ENCODE measurements at places on chromosomes 11 and 22.

- no peak for DNase-seq
Observed at GRCh38 chr11:6825231-6825744, 20.2 kb upstream of the OR10A5 start.

- DNase-seq: no peak
Observed at GRCh38 chr11:104690241-104690640, 208.0 kb downstream of the CASP12 start.

DNA sequence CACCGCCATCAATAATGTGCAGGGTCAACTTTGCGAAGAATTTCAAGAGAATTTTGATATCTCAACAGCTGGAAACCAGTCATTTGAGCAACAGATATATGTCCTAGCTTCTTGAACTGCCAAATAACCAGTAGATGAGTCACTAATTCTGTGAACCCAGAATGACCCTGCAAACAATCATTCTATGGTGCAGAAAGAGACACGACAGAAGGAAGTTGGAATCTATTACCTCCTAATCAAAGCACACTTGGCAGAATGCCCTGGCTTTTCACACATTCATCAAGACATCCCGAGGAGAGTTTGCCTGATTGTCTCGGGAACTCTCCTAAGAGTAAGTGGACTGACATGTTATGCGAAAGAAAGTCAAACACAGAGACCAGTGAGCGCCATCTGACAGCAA lies 621.1 kb downstream of the OPCML start:
- DNase-seq: no peak

GRCh38 chr11:106553304-106553703 lies 465.0 kb downstream of the GUCY1A2 start:
- DNase-seq: no peak

- no peak for DNase-seq
Observed at GRCh38 chr11:8714622-8715225, 32.1 kb downstream of the RPL27A start.

Data from activated T-cell treated with anti-CD3 and anti-CD28 coated beads for 48 hours (primary cell).